Right ventricle myocardium superior (tissue), 1 donor: ENCODE measurements at places on chromosomes 5 and 9.

DNA sequence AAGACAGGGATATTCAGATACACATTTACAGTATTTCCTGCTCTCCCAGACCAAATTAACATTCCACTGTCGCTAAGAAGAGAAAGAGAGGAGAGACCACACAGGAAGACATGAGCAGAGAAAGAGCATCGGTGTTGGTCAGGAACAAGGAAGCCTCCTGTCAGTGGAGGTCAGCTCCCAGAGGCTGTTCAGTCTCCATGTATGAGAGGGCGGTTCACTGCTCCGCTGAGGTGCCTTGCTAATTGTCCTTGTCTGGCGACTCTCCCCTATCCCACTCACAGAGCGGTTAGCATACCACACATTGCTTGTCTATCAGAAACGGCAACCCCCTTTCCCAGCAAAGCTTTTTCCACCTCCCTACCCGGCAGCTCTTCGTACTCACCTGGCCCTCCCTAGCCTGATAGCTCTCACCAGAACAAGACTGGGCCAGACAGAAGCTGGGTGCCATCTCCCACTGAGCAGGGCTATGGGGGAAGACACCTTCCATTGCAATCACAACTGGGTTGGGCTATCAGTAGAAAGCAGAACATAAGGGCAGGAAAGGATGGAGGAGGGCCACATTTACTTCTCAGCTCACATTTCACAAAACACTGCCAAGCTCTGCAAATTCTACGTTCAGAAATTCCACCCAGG, 58.6 kb upstream of the LMNB1 start:
- no peak for DNase-seq

- DNase-seq: no peak
Measured at GRCh38 chr9:138122201-138122600, 244.6 kb downstream of the CACNA1B start.

- no peak for DNase-seq
Measured at GRCh38 chr9:101462558-101462957, 27.0 kb upstream of the ALDOB start.

GRCh38 chr9:2459756-2460155, 161.8 kb upstream of the VLDLR start:
- no peak for DNase-seq

DNA sequence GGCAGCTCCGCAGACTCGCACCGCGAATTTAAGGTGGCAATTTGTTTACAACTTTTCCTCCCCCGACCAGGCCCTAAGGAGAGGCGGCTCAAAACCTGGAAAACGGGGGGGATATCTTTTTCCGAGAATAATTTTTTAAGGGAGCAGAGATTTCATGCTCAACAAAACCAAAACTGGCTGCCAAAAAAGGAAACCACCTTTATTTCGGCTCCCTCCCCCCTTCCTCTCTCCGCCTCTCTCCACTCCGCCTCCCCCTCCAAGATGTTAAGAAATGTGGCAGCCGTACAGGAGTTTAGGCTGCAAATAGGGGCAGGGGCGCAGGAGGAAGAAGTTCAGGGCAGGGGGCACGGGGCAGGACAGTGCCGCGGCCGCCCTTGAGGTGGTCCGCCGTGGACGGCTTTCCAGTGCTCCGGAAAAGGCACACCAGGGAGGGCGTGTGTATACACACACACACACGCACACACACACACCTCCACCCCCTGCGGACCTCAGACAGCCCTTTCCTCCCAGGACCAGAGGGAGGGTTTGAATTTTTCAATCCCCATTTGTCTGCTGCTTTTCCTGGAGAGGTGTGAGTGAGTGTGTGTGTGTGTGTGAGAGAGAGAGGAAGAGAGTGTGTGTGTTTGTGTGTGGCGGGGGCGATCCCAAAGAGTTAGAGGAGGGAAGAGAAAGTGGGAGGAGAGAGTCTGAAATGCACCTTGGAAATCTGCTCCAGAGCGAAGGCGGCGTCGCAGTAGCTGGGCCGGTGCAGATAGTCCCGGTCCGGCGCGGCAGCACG, 9.1 kb downstream of the PTCH1 start:
- DNase-seq: peak; percentile 59

DNA sequence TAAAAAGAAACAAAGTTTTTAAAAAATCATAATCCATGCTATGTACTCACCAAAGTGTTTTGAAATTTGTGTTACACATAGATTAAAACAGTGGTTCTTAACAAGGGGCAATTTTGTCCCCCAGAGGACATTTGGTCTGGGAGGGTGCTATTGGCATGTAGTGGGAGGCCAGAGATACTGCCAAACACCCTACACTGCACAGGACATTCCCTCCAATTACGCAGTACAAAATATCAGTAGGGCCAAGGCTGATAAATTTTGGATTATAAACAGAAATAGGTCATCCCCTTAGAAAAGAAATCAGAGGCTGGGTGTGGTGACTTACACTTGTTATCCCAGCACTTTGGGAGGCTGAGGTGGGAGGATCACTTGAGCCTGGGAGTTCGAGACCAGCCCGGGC, 38.9 kb downstream of the ELL2 start:
- DNase-seq: no peak

- no peak for DNase-seq
Measured at GRCh38 chr9:110351009-110351467, 13.4 kb upstream of the TXNDC8 start.
